ENCODE measurements at places on chromosomes 1 and 21. TPM values are rescaled to one million over a fixed set of nuclear protein-coding genes. Genes with fewer than 3 reads are reported as not detected.

GRCh38 chr1:150060260-150060659, 7.3 kb upstream of the VPS45 start:
- ATAC-seq: no peak

DNA sequence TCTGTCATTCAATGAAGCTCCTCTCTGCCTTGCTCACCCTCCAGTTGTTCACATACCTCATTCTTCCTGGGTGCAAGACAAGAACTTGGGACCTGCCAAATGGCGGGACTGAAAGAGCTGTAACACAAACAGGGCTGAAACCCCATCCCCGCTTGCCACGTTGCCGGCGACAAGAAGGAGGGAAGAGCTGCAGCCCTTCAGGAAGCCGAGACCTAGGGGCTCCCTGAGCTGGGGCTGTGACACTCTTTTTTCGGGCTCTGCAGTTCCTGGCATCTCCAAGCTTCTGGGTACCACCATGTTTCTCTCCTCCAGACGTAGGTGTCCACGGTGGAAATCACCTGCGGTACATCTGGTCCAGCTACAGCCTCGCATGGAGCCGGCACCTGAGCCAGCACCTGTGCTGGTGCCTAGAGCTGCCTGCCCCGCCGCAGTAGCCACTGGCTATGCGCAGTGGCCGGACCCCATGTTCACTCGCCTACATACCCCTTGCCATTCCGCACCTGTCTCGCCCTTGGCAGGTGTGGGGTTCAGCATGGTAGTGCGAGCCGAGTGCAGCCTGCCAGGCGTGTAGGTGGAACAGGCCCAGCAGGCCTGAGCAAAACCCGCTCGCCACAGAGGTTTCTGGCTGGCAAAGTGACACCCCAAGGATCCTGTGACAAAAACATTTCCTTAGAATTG, 367.0 kb upstream of the NEGR1 start:
- ATAC-seq: no peak

- ATAC-seq: no peak
Measured at GRCh38 chr1:20399606-20400180, 86.3 kb downstream of the CAMK2N1 start.

DNA sequence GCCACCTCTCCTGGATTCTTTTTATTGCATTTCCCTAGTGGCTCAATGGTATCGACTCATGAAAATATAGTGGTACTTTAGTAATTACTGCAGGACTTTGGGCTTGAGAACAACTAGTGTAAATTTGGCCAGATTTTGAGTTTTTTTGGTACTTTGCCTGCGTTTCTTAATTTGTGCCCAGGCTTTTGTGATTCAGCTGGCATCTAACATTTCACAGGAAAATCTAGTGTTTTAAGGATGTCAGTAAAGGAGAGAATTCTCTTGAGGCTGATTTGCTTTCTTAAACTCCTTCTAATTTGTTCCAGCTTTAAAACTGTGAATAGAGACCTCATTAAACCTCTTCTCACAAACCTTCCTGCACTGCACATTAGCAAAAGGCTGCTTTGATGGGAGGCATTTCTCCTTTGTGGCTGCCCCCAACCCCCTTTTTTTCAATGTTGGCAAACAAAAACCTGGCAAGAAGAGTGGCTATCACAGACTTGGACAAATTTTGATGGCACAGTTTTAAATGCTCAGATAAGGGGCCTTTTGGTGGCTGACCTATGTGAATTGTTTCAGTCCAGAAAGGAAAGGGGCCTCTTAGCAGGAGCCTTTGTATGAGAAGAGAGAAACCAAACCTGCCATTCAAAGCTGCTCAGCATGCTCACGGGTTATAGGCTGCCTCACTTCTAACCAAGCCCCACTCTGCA, 113.4 kb upstream of the RAVER2 start:
- ATAC-seq: no peak

WNT2B gene
- 4.4 TPM for total RNA-seq

- ATAC-seq: no peak
Measured at GRCh38 chr1:162687870-162688269, 55.6 kb downstream of the DDR2 start.

SELE gene
- total RNA-seq: 0.56 TPM

- ATAC-seq: no peak
Measured at GRCh38 chr1:15406614-15407559, 2.8 kb upstream of the EFHD2 start.

DNA sequence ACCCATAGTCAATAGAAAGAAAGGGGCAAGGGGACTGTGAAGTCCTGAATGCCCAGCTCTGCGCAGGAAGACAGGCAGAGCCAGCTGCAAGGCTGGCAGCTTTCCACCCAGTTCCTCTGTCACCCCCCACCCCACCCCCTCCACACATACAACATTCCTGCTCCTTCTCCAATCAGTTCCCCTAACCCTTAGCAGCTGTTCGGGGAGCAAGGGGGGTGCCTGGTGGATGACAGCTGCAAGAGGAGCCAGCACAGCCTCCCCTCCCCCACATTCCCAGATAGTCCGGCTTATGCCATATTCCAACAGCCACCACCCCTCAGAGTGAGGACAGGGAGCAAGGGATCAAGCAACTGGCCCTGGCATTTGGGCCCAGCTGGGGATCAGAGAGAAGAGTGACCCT, 9.7 kb downstream of the ARHGEF2 start:
- no peak for ATAC-seq

GRCh38 chr1:25927521-25928265, 21.5 kb upstream of the STMN1 start:
- no peak for ATAC-seq

DNA sequence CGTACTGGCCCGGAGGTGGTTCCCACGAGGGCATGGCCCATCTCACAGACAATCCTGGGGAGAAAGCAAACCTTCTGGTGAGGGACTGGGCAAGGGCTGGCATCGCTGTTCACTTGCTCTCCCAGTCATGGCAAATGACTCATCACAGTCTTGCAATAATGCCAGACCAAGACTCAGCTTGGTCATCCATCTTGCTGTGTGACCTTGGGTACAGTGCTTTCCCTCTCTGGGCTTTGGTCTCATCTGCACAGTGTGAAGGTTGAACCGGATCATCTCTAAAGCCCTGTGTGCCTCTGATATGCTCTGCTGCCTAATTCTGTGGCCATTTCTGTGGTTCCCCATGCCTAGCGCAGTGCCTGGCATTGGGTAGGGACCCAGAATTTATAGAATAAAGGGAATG, 143.6 kb upstream of the CD34 start:
- peak; percentile 44 for ATAC-seq

GRCh38 chr1:29305943-29306342, 69.6 kb downstream of the PTPRU start:
- ATAC-seq: peak; percentile 19

DNA sequence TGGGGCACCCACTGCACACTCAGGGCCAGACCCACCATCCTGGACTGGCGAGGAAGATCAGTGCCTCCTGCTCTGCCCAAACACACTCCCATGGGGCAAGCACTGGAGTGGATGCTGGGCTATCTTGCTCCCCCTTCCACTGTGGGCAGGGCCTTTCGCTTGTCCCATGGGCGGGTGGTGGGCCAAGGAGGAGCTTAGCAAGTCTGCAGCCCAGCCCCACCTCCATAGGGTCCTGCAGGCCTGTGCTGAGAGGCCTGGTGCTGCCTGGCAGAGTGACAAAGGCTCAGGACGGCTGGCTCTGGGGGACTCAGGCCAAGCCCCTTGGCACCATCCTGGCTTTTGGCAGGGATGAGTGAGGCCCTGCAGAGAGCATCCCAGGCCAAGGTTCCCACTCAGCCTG, 89.4 kb downstream of the PTPRU start:
- ATAC-seq: no peak

MCOLN2 gene
- total RNA-seq: 0.52 TPM

- no peak for ATAC-seq
Measured at GRCh38 chr1:183270541-183271141, 84.6 kb downstream of the LAMC2 start.

- no peak for ATAC-seq
Measured at GRCh38 chr1:6027591-6027990, 18.1 kb upstream of the KCNAB2 start.

DNA sequence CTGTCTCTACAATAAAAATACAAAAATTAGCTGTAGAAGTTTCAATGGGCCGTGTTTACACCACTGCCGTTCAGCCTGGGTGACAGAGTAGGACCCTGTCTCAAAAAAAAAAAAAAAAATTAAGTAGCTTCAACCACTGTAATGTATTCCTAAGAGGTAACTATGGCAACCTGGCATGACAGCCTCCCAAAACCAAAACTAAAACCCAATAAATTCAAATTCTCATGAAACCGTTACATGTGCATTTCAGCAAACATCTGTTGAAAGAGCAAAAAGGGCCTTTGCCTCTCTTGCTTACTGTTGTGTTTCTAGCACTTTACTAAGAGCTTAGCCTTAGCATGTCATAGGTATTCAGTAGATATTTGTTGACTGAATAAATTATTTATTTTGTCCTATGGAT, 33.5 kb downstream of the ODR4 start:
- ATAC-seq: no peak

DNA sequence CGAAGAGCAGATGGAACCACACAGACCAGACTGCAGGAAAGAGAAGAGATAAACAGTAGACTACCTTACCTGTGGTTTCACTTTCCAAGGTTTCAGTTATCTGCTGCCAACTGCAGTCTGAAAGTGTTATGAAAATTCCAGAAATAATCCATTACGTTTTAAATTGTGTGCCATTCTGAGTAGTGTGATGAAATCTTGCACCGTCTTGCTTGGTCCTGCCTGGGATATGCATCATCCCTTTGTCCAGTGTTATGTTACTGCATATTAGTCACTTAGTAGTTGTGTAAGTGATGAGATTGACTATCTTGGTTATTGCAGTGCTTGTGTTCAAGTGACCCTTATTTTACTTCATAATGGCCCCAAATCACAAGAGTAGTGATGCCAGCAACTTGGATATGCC, 33.9 kb downstream of the DNAJC6 start:
- peak; percentile 96 for ATAC-seq

DNA sequence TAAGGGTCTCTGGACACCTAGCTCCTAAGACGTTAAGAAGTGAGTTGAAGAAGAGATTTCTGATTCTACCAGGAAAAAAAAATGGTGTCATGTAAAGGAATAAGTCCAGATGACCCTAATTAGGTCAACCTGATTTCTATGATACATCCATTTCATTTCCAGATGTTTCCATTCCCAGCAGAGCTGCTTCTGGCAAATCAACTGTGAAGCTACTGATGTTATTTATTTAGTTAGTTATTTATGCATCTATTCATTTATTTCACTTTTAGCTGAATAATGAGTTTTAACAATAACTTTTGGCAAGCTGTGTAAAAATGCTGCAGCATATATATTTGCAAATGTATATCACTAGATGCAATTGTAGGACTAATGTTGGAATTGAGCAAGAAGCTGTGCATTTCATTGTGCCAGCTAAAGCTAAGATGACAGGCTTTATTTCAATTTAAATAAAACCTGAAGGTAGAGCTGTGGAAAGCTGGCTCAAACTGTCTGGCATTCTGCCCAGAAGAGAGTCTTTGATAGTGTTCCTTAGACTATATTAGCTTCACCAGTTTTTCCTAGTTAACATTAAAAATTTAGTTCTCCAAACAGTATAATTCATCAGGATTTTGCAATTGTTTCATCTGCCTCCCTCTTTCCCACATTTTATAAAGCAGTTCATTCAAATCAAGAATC, 1164.4 kb upstream of the ADGRL4 start:
- no peak for ATAC-seq
